ENCODE measurements at places on chromosomes 3 and 15.

GRCh38 chr15:67382723-67383122 is 128.1 kb downstream of the IQCH start:
- DNase-seq, result no peak

- DNase-seq, result no peak
These were observed 82.3 kb downstream of the ST6GAL1 start for GRCh38 chr3:187012609-187013051.

GRCh38 chr3:102037209-102037608 is 187.9 kb downstream of the NFKBIZ start:
- no peak for DNase-seq

GRCh38 chr3:58238830-58239229 is 1.2 kb downstream of the ABHD6 start:
- DNase-seq, result no peak

DNA sequence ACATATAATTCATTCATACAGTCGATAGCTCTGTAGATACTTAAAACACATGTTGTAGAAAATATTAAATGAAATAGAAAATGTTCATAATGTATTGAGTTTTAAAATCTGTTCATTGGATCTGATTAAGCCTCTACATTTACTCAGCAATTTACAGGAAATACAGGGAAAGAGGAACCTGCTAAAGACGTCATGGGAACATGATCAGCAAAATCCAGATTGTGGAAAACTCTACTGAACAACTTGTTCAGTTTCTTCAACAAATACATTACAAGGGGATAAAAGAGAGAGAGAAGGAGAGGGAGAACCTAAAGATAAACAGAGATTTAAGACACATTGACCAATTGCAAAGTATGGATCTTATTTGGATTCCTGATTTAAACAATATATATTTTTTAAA is 46.7 kb downstream of the KLHL6 start:
- DNase-seq, result no peak

- DNase-seq, result no peak
These were observed 103.5 kb downstream of the IMPG2 start for GRCh38 chr3:101216710-101217465.

- DNase-seq, result no peak
These were observed 161.4 kb upstream of the POU1F1 start for GRCh38 chr3:87437765-87438164.
